ENCODE measurements at places on chromosomes 6 and 20.

- DNase-seq, result no peak
These were observed 41.7 kb downstream of the PTCHD4 start for GRCh38 chr6:48069280-48069679.

- peak; percentile 32 for DNase-seq
These were observed 247.5 kb upstream of the SUPT3H start for GRCh38 chr6:45625191-45625664.

GRCh38 chr6:106056060-106056745, 29.9 kb upstream of the PRDM1 start:
- DNase-seq, result no peak

- no peak for DNase-seq
These were observed 208.8 kb downstream of the ARHGAP18 start for GRCh38 chr6:129500958-129501739.

- DNase-seq, result no peak
These were observed 539.1 kb upstream of the MARCKS start for GRCh38 chr6:113317891-113318574.

DNA sequence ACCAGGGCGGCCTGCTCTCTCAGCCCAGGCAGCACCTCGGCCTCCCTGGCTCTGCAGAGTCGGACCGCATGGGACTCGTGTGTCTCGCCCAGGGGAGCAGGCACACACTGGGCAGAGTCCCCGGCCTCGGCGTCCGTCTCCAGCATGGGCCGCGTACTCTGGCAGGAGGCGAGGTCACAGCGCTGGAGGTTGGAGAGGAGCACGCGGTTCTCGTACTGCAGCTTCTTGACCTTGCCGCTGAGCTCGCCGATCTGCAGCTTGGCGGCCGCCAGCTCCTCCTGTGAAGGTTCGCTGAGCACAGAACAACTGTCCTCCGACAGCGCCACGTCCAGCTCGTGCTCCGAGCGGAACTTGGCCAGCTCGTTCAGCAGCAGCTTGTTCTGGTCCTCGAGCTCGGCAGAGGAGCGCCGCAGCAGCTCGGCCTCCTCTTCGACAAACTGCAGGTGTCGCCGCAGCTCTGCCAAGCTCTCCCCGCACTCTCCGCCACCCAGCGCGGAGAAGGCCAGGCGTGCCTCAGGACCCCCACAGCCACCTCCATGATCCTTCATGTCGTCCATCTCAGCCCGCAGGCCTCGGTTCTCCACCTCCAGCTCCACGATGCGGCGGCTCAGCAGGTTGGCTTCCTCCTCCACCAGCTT, 42.0 kb upstream of the DSN1 start:
- no peak for DNase-seq

- DNase-seq, result no peak
These were observed 18.6 kb downstream of the FARS2 start for GRCh38 chr6:5279891-5280338.

DNA sequence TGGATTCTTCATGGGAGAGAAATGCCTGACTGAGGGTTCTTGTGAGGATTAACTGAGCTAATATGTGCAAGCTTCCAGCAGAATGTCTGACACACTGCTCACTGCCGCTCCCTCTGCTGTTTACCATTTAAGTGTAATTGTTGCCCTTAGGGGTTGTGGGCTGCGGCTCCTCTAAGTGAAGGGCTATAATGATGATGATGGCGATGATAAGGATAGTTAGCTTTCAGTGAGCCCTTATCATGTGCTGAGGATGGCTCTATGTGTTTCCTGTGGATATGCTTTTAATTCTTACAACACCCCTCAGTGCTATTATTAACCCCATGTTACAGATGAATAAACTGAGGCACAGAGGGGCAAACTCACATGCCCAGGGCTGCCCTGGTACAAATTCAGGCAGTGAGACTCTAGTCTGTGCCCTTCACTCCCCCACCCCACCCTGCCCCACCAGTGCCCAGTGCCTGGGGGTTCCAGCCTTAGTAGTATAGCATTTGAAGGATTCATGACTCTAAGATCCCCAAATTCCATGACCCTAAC, 33.4 kb downstream of the TGM2 start:
- no peak for DNase-seq

DNA sequence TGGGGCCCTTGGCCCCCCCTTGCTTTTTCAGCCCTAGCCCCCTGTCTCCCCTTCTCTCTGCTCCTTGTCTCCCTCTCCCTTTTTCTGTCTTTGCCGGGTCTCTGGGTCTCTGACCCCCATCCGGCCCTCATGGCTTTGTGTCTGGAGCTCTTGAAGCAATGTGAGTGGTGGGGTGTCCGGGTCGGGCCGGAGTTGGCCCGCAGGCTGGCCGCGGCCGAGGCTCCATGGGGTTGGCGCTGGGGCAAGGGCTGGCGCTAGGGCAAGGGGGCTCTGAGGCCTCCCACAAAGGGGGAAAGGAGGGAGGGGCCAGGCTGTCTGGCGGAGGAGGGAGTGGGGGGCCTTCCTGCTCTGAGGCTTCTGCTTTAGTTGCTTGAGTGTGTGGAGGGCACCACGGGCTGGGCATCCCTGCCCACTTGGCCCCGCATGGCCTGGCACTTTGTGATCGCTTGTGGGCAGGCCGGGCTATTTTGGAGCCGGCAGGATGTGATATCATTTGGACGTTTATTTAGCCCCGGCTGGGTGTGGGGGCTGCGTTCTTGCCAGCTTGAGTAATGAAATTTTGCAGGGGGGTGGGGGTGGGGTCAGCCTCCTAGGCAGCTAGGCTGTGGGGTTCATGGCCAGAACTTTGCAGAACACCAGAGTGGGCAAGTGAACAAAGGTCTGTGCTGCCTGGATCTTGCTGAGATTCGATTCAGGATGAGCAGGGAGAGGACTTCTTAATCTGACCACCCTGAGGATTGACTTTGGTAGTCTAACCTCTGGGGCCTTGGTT, 78.7 kb upstream of the MYL9 start:
- no peak for DNase-seq

DNA sequence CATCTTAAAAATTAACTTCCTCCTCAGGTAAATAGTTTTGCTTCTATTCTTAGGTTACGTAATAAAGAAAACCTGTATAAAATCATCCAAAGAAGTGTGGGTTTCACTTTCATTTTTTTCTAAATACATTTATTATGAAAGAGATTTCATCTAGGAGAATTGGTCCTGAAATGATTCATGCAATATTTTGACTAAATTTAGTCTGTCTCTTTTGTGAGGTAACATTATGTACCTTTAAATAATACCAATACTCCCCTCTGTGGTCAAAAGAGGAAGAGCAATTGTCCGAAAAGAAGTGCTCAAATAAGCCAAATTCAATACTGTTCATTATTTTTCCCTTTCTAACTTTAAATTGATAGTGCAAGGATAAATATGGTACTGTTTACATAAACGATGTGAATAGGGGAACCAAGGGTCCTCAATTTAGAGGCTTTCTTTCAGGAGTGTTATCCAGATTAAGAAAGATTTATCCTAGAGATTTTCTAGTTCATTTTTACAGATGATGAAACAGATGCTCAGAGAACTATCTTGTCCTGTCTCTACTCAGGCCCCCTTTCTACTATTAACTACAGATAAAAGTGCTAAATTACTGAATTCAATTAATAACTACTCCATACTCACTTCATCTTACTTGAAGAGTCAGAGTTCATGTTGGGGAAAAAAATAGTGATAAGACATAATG, 26.2 kb downstream of the CYP39A1 start:
- DNase-seq, result no peak

Data from stimulated activated CD4-positive, alpha-beta T cell treated with anti-CD3 and anti-CD28 coated beads, Interleukin-2, amount 100 ng/mL, for 48 hours (primary cell).